ENCODE measurements at places on chromosomes 3 and 15. TPM values are rescaled to one million over a fixed set of nuclear protein-coding genes. Genes with fewer than 3 reads are reported as not detected.

- no peak for DNase-seq
Measured at GRCh38 chr15:80787316-80787715, 8.1 kb downstream of the CEMIP start.

- no peak for DNase-seq
Measured at GRCh38 chr15:97177151-97177577, 783.3 kb upstream of the ARRDC4 start.

- no peak for DNase-seq
Measured at GRCh38 chr15:98682992-98683701, 34.8 kb downstream of the IGF1R start.

GRCh38 chr15:27983496-27983895 is 115.6 kb downstream of the OCA2 start:
- no peak for DNase-seq

DNA sequence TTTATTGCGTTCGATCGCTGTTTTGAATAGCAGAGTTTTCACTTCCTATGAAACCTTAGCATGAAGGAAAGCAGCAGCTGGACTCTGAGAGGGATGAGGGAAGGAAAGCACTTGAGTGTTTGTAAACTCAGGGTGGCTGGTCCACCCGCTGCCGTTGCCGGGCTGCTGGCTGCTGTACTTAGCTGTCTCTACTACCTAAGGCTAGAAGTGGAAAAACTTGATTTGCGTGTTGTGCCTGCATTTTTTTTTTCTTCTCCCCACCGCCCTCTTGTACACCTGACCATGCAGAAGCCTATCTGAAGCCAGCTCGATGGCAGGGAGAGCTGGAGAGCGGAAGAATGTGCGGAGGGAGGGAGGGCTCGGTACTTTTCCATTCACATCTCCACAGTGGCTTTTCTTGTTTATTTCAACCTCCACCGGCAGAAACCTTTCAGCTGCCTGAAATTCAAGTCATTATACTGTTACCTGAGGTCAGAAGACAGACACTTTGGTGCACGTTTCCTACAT is 4.8 kb upstream of the BCL6 start:
- DNase-seq: no peak

SPCS1 gene
- 118 TPM for total RNA-seq

A4GNT gene
- not detected for total RNA-seq
